ENCODE measurements at places on chromosomes 12 and 14.

DNA sequence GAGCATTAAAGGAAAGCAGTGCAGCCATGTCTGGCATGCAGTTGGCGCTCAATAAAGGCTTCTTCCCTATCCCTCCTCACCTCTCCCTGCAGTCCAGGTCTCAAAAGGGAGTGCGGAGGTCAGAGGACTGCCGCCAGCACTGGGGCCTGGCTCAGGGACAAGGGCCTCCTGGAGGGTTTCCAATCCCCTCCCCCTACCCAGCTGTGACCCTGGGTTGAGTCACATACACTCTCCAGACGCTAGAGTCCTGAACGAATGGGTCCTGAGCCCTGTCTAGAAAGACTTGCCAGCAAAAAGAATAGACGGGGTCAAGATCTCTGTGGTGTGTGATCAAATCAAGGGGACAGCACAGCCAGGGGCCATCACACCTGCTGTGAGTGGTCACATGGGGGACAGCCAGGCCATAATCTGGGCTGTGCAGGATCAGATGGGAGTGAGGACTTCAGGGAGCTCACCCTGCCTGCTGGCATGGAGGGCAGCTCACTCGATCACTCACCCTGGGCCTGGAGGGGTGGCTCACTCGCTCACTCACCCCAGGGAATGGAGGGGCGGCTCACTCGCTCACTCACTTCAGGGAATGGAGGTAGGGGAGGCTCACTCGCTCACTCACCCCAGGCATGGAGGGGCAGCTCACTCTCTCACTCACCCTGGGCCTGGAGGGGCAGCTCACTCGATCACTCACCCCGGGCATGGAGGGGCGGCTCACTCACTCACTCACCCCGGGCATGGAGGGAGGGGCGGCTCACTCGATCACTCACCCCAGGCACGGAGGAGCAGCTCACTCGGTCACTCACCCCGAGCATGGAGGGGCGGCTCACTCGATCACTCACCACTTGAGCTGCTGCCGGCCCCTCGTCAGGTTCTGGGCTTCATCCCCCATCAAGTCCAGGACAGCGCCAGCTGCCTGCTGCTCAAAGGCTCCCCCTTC lies 12.8 kb downstream of the CFAP73 start:
- no peaks in the 10 kb centered on the region for H3K36me3 ChIP-seq
- H3K27ac ChIP-seq: no peak overlapping the region

DNA sequence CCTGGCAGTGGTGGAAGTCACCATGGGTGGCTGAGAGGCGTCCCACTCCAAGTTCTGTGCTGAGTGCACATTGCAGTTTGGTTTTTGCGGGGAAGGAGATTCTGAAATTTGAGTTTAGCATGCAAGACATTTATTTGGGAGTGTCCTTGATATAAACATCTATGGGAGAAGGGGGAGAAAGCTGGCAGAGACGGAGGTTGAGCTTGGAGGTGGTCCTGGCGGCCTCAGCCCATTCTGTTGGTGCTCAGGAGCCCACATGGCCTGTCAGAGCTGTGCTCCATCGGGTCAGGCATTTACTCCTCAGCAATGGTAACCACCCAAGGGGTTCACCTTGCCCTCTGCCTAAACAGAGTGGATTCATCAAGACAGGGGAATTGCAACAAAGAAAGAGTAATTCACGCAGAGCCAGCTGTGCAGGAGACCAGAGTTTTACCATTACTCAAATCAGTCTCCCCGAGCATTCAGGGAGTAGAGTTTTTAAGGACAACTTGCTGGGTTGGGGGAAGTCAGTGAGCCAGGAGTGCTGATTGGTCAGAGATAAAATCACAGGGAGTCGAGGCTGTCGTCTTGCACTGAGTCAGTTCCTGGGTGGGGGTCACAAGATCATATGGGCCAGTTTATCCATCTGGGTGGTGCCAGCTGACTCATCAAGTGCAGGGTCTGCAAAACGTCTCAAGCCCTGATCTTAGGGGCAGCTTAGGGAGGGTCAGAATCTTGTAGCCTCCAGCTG lies 323.3 kb upstream of the TMEM132C start:
- H3K27me3 ChIP-seq: no peaks in the 10 kb centered on the region
- H3K36me3 ChIP-seq: no peaks in the 10 kb centered on the region
- H3K4me3 ChIP-seq: no peak overlapping the region
- H3K4me1 ChIP-seq: no peaks in the 10 kb centered on the region
- DNase-seq: no peak

DNA sequence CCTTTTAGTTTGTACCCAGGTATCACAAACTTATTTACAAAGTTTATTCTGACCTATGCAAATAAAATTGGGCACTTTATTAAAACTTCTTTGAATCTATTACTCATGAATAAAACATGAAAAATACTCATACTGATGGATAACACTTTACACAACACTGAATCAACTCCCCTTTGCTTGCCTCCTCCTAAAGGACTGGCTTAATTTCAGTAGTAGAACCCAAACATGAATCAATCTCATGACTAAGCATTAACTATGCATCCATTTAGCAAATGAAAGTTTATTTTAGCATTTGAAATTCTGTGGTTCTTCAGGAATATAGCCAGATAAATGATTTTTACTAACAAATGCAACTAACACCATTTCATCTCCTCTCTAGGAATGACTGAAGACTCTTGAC lies 32.4 kb downstream of the DENND5B start:
- no peaks in the 10 kb centered on the region for H3K36me3 ChIP-seq
- H3K4me3 ChIP-seq: no peak overlapping the region
- H3K4me1 ChIP-seq: no peaks in the 10 kb centered on the region
- no peaks in the 10 kb centered on the region for H3K27me3 ChIP-seq

- H3K4me1 ChIP-seq: no peaks in the 10 kb centered on the region
- DNase-seq: no peak
- H3K4me3 ChIP-seq: no peak overlapping the region
- H3K36me3 ChIP-seq: no peaks in the 10 kb centered on the region
- H3K27me3 ChIP-seq: no peaks in the 10 kb centered on the region
Measured at GRCh38 chr12:92221656-92222315, 76.1 kb upstream of the BTG1 start.

DNA sequence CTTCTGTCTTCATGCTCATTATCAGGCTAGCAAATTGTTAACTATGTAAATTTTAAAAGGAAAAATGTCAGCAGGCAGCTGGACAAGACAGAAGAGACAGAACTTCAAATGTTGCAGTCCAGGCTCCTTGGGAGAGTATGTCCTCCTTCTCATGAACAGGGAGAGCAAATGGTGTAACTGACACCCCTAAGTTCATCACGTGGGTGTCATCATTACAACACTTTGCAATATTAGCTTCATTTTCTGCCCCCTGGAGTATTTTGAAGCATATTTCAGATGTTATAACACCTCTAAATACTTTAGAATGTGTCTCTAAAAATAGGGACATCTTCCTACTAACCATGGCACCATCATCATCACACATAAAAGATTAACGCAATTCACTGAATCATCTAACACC lies 62.1 kb downstream of the ZNF664 start:
- no peak for DNase-seq
- H3K27ac ChIP-seq: no peak overlapping the region
- H3K27me3 ChIP-seq: no peaks in the 10 kb centered on the region

All from Panc1 (cell line).